Daoy (cell line): ENCODE measurements at places on chromosomes 4 and X. TPM values are rescaled to one million over a fixed set of nuclear protein-coding genes. Genes with fewer than 3 reads are reported as not detected.
A peak's percentile ranks its signal among the peaks of the same experiment; 100 is the strongest.

DNA sequence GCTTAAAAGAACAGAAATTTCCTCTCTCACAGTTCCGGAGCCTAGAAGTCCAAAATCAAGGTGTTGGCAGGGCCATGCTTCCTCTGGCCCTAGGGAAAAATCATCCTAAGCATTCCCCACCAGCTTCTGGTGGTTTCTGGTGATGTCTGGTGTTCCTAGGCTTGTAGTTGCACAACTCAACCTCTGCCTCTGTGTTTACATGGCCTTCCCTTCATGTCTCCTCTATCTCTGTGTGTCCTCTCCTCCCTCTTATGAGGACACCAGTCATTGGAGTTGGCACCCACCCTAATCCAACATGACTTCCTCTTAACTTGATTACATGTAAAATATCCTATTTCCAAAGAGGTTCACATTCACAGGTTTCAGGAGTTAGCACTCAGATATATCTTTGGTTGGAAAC lies 15.4 kb downstream of the LRP2BP start:
- no peak for DNase-seq

DNA sequence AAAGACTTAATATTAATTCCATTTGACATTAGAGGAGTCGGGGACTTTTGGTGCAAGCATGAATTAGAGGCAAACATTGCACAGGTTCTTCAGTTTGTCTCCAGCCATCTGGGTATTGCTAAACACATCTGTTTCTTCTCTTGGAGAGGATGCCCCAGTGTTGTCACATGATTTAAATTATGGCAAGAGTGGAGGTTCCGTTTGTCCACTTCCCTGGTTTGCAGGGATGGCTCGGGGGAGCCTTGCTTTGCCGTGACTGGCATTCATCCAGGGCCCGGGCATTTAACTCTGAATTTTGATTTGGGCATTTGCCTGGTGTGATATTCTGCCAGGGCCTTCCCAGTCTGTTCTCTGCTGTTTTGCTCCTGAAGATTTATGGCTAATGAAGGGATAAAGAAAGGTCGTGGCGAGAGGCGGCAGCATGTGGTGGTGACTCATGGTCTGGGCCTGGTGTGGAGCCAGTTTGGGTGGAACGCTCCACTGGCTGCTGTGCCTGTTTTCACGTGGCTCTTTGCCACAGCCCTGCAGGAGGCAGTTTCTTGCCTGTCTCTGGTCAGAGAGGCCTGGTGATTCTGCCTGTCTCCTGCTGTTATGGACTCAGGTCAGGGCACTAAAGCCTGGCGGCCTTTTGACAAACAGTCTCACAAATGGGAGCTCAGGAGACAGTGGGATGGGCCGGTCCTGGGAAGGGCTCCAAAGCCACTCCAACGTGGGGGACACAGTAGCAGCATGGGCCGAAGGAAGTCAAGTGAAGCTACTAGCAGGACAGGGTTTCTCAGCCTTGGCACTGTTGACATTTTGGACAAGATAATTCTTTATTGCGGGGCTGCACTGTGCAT lies 99.4 kb upstream of the PGRMC2 start:
- peak; percentile 92 for DNase-seq

Gene GAGE13
- total RNA-seq = 12.3 and 21.8 TPM in 2 replicates

- no peak for DNase-seq
These were observed 24.8 kb downstream of the CDKN2AIP start for GRCh38 chr4:183469285-183469684.

Gene MAB21L2
- 0.71 and 2.6 TPM in 2 replicates for total RNA-seq

GRCh38 chr4:84644087-84644486 lies 61.2 kb downstream of the CDS1 start:
- no peak for DNase-seq

DNA sequence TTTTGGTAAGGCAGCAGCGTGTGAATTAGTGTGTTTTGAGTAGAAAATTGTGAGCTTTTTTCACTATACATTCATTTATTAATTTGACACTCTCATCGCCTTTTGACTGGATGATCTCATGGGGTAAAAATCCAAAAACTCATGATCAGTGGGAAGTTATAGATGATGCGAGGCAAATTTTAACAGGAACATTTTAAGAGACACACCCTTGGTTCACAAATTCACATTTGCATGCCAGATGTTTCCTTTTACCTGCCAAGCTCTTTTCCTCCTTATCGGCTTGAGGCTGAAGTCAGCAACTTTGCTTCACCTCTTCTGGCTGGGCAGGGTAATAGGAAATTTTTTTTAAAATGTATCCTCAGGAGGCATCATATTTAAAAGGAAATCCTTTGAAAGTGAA lies 318.0 kb upstream of the HS3ST1 start:
- no peak for DNase-seq

DNA sequence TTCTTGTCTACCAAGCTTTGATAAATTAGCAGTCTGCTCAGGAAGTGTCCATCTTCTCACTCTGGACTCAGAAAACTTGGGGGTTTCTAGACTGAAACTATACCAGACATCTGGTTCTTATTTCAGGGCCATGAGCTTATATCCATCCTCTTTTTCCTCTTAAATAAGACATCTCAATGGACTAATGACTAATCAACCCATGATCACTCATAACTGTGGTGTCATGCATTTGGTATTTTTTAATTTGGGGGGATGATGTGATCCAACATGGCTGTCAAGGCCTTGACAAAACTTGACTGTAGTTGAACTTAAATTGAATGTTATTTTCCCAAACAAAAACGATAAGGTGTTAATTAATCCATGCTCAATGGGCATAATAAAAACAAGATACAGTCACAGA lies 87.8 kb downstream of the GPRASP3 start:
- no peak for DNase-seq

DNA sequence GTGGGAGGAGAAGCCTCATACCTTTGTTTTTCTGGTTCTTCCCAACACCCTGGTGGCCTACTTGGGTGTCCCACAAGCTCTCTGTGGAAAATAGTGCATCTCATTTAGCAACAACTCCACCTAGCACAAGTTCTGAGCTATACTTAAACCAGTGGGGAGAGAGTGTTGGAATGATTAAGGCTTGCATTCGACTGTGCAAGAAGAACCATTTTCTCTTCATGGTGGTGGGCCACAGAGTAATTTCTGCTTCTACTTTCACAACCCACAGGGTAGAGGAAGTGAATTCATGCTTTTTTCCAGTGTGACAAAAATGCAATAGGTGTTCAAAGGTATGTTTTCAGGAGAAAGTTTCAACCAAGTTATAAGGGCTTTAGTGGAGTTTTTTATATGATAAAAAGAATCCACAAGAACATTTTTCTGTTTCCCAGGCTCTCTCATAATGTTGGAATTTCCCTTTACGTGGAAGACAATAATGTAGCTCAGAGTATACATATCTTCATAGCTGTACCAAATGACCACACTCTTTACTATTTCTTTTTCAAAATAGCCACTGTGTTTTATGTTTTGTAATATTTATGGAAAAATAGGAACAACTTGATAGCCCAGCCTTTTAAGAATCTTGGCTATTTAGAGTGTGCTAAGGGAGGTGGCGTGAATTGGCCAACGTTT lies 80.3 kb upstream of the HHIP start:
- no peak for DNase-seq

Gene PDGFRA
- total RNA-seq = 1.5 and 2.2 TPM in 2 replicates

GRCh38 chrX:70262952-70263567 lies 3.1 kb upstream of the P2RY4 start:
- peak; percentile 37 for DNase-seq

DNA sequence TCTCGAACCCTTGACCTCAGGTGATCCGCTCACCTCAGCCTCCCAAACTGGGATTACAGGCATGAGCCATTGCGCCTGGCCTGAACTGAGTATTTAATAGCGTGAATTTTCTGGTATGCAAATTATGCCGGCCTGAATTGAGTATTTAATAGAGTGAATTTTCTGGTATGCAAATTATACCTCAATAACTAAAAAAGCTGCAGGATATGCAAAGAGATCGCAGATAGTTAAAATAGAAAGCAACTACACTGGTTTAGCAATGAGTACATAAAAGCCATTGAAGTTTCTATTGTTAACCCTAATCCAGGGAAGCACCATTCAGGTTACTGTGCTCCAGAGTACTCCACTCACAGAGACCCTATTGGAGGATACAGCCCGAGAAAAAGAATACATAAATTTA lies 22.8 kb downstream of the FBXW7 start:
- no peak for DNase-seq

- DNase-seq = peak; percentile 39
These were observed 404.0 kb upstream of the F9 start for GRCh38 chrX:139126493-139126892.

Gene AADAT
- total RNA-seq = 2.5 and 3.2 TPM in 2 replicates

DNA sequence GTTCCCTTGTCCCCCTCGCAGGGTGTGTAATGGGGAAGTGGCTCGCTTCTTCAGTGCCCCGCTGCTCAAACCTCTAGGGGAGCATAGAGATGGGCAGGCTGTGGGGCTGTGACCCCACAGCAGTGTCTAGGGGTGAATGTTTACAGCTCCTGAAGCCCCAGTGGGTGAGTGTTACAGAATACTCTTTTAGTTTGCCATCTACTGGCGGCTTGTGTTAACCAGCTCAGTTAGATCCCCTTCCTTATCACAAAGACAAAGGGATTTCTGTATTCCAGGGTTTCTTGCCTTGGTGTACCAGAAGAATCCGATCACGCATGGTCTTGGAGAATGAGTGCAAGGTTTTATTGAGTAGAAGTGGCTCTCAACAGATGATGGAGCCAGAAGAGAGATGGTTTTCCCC lies 108.1 kb upstream of the IQCM start:
- DNase-seq = no peak

Gene DRD5
- not detected in 2 replicates for total RNA-seq

Gene GDPD2
- total RNA-seq = not detected in 2 replicates

Gene DUX4
- total RNA-seq = not detected in 2 replicates

DNA sequence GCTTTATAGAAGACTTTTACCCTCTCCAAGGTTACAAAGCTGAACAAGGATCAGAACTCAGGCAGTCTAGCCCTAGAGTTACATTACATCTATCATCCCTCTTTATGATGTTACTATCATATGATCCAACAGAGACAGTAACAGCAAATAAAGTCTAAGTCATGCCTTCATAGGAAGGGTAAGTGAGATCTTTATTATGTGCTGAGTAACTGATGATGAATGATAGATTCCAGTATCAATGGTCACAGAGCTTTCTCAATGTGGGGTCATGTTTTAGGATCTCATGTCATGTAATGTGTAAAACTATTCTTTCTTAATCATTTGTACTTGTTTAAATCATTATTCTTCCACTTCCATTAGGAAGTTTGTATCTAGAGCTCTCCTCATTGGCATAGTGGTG lies 22.8 kb downstream of the ELOVL6 start:
- no peak for DNase-seq

DNA sequence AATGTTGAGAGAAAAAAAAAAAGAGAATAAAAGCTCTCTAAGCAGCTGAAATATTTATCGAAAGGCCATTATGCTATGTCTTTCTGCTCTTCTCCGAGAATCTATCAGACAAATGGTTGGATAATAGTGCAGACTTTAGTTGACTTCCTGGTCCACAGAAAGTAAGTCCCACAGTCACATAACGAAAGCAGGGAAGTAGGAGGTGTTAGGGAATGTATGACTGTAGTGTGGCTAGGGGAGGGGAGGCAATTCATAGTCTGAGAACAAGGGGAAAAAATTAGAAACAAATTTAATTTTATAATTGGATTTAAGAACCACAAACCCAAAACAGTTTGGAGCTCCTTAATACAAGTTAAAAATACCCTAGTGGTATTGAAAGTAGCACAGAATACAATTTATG lies 79.7 kb upstream of the VEGFC start:
- DNase-seq = no peak

Gene ANOS1
- not detected in 2 replicates for total RNA-seq

Gene GABRG1
- not detected in 2 replicates for total RNA-seq

DNA sequence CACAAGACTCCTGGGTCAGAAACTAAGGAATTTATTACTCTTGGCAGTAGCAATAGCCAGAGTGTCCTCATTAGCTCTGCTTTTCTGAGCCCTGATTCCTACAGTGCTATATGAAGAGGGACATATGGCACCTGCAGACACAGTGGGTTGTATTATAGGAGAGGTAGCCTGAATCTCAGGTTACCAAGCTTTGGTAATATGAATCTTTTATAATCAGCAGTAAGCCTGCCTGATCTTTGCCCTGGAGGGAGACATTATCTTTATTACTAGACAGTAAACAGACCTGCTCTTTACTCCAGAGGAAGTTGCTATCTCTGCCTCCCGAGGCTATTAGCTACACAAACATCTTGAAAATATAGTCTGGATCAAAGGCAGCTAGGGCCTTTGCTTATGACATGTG lies 62.5 kb upstream of the HOPX start:
- no peak for DNase-seq

GRCh38 chrX:2243913-2244460 lies 256.8 kb downstream of the DHRSX start:
- peak; percentile 34 for DNase-seq

GRCh38 chr4:184289179-184289535 lies 71.5 kb upstream of the ENPP6 start:
- DNase-seq = no peak

Gene RIBC1
- total RNA-seq = 0.27 and 1.3 TPM in 2 replicates

- DNase-seq = peak; percentile 35
These were observed 39.9 kb upstream of the PCDH19 start for GRCh38 chrX:100449696-100450608.

GRCh38 chr4:185931986-185932385 lies 120.0 kb upstream of the SORBS2 start:
- DNase-seq = peak; percentile 37

GRCh38 chr4:108169664-108170063 lies 932 bp upstream of the LEF1 start:
- no peak for DNase-seq

Gene FABP2
- not detected in 2 replicates for total RNA-seq

DNA sequence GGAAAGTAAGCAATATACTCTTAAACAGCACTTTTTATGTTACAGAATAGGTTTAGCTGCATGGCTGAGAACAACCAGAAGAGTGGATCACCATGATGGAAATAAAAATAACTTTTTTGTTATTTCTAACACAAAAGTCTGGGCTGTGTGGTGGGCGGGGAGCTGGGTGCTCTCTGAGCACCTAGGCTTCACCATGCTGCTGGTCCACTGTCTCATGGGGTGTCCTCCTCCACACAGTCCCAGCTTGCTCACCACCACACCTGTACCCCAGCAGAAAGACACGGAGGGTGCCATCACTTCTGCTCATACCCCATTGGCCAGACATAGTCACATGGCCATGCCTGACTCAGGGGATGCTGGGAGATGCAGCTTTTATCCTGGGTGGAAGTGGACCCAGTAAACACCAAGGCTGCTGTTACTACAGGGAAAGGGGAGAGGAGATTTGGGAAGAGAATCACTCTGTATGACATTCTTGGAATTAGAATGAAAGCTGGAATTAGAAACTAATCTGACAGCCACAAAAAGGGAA lies 45.0 kb downstream of the CPZ start:
- no peak for DNase-seq

- no peak for DNase-seq
These were observed 121.2 kb upstream of the TET2 start for GRCh38 chr4:105025263-105026017.

GRCh38 chr4:180052629-180053028 lies 2190.6 kb upstream of the TENM3 start:
- no peak for DNase-seq

GRCh38 chr4:160193787-160194186 lies 1090.9 kb downstream of the RAPGEF2 start:
- no peak for DNase-seq

Gene UGT2B11
- total RNA-seq = not detected in 2 replicates

GRCh38 chr4:108906006-108906405 lies 143.2 kb upstream of the ETNPPL start:
- DNase-seq = no peak

GRCh38 chrX:152117305-152117704 lies 21.1 kb downstream of the MAGEA10 start:
- no peak for DNase-seq

- DNase-seq = peak; percentile 2
These were observed 50.3 kb downstream of the DKK2 start for GRCh38 chr4:106985830-106986229.

Gene NR0B1
- total RNA-seq = not detected in 2 replicates

Gene AKAP14
- total RNA-seq = not detected in 2 replicates
